ENCODE measurements at places on chromosomes 3 and 15.

GRCh38 chr3:11251807-11252176 lies 20.4 kb upstream of the ATG7 start:
- no peak for DNase-seq

DNA sequence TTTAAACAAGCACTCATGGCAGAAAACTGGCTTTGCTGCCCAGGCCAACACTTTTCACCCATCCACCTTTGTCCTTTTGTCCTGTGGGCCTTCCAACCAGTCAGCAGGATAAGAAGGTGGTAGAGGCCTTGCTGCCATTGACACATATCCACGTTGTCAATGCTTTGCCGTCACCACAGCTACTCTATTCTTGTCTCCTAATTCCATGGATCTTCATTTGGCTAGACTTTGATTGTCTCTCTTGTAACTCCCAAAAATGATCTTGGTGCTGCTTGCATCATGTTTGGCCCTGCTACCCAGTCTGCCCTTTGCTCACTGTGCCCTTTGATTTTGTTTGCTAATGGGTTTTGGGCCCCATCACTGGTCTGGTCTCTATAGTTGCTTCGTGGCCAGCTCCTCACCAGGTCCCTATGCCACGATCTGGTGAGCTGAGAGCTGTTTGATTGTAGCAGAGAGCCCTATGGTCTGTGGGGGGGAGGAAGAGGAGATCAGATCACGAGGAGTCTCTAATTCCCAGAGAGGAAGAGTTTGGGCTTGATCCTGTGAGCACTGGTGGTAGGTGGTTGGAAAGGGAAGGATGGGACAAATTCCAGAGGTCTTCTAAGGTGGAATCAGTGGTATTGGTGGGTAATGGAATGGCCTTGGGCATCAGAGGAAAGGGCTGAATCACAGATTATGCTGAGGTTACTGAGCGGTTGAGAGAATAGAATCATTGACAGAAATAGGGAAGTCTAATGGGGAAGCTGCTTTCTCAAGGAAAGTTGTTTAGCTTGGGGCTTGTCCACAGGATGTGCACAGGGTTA lies 40.3 kb downstream of the ABHD2 start:
- DNase-seq, result no peak

DNA sequence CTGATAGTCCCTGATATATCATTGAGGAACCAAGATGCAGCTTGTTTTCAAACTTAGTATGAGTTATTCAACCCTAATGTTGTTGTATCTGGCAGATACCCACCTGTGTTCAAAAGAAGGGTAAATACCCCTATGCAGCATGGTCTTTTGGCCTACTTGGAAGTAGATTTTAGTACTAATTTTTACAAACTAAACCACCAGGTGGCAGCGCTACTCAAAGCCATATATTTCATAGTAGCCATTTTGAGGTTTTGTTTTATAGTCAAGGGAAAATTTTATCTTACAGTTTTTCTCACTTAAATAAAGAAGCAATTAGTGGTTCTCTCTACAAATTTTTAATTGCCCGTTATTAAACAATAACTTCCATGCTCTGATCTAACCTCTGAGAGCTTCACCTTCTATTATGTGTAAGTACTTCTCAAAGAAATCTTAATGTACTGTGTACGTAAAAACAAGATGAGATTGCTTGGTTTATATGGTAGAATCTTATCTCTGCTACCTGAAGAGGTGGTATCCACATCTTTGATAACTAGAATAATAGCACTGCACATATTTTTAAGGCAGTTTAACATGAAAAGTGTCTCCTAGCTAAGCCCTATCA lies 31.5 kb upstream of the MLF1 start:
- no peak for DNase-seq

DNA sequence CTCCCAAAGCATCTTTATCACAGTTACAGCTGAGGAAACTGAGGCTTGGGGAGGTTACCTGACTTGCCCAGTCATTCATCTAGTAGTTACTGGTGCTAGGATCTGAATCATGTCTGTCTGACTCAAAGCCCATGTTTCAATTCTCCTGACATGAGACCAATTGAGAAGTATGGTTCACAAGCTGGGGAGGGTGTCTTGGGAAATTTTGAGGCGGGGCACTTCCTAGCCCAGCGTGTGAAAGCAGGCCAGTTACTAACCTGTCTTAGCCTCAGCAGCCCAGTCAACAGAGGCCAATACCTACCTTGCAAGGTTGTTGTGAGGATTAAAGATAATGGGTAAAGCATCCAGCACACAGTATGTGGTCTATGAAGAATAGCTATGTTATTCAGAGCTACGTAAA lies 37.0 kb downstream of the CLDN18 start:
- DNase-seq, result no peak

GRCh38 chr15:39018966-39019365 lies 454.4 kb upstream of the RASGRP1 start:
- DNase-seq, result no peak

- DNase-seq, result no peak
Observed at GRCh38 chr15:35851491-35851890, 305.5 kb upstream of the DPH6 start.

Measured in stimulated activated CD4-positive, alpha-beta T cell treated with anti-CD3 and anti-CD28 coated beads, Interleukin-15, amount 100 ng/mL, for 48 hours (primary cell).